ENCODE measurements at places on chromosomes 2 and 18. TPM values are rescaled to one million over a fixed set of nuclear protein-coding genes. Genes with fewer than 3 reads are reported as not detected.

- DNase-seq: peak; percentile 8
Observed at GRCh38 chr2:181275643-181276070, 181.5 kb upstream of the ITGA4 start.

DNA sequence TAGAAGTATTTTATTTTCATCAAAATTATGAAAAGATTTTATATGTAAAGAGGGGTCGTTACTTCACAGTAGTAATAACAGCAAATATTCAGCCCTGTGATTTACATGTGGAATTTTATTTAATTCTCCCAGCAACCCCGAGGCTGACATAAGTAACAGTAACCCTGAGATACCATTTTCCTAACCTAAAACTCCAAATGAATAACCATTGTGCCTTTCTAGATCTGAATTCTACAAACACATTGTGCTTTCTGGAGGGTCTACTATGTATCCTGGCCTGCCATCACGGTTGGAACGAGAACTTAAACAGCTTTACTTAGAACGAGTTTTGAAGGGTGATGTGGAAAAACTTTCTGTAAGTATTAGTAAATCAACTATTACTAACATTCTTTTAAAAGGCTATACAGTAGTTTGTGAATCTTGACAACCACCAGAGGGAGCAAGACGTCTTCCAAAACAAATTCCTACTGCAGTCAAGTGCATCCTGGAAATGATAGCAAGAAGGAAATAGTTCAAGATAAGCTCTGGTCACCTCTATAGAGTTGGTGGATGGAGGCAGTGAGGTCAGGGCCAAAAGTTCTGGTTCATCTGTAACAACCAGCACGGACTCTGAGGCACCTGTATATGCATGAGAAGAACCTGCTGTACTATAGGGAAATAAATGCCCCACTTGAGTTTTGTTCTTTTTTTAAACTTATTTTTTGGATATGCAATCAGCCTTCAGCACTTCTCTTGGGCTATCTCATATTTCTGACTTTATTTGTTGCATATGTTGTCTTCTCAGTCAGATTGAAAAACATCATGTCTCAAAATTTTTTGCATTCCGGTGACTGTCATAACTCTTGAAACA is 37.4 kb downstream of the ACTR2 start:
- DNase-seq: no peak

- DNase-seq: no peak
Observed at GRCh38 chr18:22214731-22215528, 45.5 kb downstream of the GATA6 start.

GRCh38 chr18:42915299-42915698 is 200.2 kb downstream of the RIT2 start:
- no peak for DNase-seq

DNA sequence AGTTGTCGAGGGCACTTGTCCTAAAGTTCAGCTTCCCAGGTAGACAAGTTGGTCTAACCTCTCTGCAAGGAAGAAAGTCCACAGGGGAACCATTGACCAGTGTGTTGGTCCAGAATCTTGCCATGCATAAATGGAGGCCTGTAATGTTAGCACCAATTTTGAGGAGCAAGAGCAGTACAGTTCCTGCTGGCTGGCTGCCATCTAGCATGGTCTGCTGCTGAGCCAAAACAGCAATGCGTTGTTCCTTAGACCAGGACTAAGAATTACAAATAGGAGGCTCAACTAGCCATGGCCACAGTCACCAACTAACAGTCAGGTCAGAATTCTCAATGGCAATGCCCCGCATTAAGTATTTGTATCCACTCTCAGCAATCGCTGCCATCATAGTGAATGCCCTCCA is 72.8 kb upstream of the WIPF1 start:
- peak; percentile 49 for DNase-seq

GRCh38 chr18:72895548-72895947 is 27.8 kb upstream of the NETO1 start:
- no peak for DNase-seq

- DNase-seq: no peak
Observed at GRCh38 chr2:118576109-118576855, 271.2 kb downstream of the EN1 start.

DNA sequence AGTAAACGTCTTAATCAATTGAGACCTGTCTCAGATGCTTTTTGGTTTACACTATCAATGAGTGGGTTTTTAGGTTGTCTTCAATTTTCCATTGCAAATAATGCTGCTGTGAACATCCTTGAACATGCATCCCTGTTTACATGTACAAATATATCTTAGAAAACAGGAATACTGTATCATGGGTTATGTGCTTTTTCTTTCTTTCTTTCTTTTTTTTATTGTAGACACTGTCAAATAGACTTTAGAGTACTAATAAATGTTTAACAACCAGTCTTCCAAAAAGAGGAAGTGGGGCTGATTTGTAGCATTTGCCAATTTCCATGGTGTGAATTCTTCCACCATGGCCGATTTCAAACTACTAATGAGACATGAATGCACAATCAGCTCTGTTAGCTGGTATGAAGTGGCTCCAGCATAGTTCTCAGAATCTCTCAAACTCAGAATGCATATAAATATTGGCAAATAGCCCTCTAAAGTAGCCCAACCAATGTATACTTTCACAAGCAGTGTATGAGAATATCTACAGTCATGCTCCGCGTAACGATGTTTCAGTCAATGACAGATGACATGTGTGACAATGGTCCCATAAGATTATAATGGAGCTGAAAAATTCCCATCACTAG is 50.3 kb upstream of the B3GNT2 start:
- DNase-seq: no peak

GRCh38 chr2:24328010-24328409 is 32.3 kb downstream of the ITSN2 start:
- DNase-seq: peak; percentile 17

DNA sequence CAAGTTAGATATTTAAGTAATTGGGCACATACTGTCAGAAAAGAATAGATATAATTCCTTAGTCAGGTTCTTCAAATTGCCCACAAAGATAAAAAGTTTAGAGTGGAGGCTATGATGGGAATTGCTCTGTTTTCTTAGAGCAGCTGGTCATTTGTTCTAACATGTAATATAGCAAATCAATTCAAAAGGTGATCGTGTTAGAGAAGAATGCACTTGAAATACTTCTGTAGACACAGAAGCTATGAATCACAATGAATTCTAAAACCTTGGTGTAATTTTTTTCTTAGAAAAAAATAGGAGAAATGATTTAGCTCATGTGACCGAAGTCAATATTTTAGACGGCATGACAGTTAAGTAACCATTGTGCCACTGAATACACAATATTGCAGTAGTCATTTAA is 918.1 kb upstream of the LRATD1 start:
- DNase-seq: no peak

DNA sequence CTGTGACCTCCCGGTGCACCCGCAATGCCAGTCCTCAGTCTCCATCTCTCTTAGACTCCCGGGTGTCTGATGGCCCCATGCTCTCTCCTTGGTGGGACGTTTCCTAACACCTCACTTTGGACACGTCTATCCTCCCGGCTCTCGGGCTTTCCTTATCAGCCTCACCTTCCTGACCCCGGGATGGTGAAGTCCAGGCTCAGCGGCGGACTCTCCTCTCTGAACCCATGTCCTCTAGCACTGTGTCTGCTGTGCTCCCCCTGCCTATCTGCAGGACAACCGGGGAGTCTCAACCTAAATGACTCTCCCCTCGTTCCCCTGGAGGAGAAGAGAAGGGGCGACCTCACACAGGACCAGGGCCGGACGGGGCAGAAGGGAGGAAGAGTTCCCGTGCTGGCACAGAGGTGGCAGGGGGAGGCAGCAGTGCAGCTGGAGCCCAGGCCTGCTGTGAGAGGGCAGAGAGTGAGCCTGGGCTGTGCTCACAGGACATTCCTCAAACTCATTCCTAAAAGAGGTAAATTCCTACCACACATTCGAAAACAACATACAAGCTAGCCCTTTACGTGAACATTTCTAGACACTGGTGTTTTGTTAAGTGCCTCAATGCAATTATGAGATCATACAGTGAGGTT is 41.9 kb downstream of the MBP start:
- DNase-seq: no peak

DNA sequence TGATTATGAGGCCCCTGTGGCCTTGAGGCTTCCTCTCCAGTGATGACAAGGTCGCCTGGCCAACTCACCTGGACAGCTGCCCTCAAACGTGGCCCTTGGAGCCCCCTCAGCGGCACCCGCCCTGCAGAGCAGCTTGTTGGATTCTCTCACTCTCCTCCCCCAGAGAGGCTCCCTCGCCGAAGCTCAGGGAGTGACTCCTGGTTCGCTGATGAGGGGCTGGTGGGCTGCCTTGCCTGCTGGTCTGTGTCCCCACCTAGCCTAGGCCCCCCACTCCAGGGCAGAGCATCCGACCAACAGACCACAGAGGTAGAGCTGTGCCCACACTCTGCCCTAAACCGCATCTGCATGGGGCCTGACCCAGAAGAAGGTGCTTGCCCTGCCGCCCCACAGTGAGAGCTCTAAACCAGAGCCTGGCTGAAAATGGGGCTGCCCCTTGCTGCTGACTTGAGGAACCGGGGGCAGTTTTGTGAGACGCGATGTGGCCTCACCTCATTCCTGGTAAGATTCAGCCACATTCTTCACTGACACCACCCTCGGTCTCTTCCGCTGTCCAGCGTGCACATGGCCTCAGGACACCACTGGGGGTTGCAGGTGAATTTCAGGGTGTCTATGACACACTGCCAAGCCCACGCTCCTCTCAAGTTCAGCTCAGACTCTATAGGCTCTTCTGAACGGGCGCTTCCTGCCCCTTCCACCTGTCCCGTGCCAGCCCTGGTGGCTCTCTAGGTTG is 131.6 kb downstream of the CABLES1 start:
- DNase-seq: no peak

GRCh38 chr2:147714582-147714981 is 130.2 kb upstream of the ACVR2A start:
- no peak for DNase-seq

- peak; percentile 5 for DNase-seq
Observed at GRCh38 chr2:24820175-24820513, 26.9 kb downstream of the CENPO start.

DNA sequence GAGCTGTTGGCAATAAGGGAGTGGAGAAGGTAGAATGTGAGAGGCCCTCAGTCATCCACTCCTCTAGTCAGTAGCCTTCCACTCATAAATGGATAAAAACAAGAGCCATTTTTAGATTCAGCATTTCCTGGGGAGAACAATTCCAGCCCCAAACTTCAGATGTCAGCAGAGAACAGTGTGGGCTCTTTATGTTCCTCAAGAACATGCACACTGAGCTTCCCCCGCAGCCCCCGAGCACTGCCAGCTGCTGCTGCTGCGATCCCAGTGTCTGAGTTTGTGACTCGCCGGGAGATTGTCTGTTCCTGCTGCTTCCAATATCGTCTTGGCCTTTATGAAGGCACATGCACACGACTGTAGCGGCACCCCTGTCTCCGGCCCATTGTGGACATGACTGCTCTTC is 143.7 kb upstream of the CTNNA2 start:
- DNase-seq: no peak

- DNase-seq: peak; percentile 30
Observed at GRCh38 chr2:71691747-71692441, 238.5 kb downstream of the DYSF start.

DNA sequence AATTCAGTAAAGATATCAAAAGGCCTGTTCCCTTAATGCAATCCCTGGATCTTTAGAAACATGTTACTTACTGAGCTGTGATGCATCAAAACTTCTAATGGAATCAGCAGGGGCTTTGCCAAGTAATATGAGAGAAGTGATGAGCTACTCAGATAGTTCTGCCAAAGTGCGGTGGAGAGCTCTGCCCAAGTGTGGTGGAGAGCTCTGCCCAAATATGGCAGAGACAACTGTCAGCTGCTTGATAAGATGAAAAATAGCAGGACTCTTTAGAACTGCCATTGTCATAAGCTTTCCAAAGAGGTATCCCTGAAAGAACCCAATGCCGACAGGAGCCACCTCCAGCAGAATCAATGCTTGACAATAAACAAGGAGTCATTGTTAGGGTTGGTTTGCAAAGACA is 167.9 kb upstream of the SLC39A10 start:
- DNase-seq: no peak

DNA sequence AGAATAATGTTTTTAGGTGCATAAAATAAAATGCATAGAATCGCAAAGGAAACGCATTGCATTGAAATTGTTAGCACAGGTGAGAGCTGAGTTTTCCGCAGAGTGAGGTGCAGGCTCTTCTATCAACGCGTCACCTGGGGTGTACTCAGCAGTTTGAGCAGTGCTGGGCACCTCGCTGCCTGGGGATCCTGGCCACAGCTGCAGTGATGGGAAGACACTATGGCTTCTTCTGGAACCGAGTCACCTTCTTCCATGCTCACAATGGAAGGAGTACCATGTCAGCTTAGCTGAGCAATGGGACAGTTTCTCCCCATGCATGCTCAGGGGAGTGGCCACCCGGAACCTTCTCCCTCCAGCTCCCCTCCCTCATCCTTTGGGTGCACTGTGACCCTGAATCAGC is 95.4 kb upstream of the OTOS start:
- DNase-seq: no peak

DNA sequence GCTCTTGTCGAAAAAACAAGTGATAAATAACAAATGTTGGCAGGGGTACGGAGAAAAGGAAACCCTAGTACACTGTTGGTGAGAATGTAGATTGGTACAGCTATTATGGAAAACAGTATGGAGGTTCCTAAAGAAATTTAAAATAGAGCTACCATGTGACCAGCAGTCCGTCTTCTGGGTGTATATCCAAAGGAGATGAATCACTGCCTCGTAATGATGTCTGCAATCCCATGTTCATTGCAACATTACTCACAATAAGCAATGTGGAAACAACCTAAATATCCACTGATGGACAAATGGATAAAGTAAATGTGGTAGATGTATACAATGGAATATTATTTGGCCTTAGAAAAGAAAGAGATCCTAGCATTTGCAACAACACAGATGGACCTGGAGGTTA is 50.6 kb downstream of the SLC16A14 start:
- DNase-seq: no peak

- peak; percentile 74 for DNase-seq
Observed at GRCh38 chr2:135030826-135031225, 16.4 kb downstream of the MAP3K19 start.

GRCh38 chr2:235951982-235952381 is 216.2 kb downstream of the GBX2 start:
- peak; percentile 15 for DNase-seq

GRCh38 chr2:77314721-77315120 is 207.5 kb downstream of the LRRTM4 start:
- DNase-seq: no peak

DNA sequence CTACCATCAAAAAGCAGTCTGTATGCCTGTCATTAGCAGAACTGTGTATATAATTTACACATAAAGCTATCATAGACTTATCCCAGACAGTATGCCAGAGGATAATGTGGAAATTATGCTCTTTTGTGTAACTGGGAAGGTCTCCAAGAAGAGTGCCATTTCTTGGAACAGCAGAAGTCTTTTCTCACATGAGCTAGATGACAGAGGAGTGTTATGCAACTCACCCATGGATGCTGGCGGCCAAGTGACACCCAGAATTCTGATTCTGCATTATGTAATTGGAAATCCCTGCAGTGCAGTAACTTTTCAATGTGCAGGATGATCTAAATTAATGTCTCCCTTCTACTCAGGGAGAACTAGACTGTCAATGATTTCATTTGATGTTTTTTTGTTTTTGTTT is 160.0 kb downstream of the UBE2E3 start:
- no peak for DNase-seq

The RESP18 gene
- not detected for total RNA-seq

The MIB1 gene
- total RNA-seq: 23.2 TPM

The LYPD6 gene
- total RNA-seq: not detected

The APOB gene
- 5.8 TPM for total RNA-seq

The IL1RN gene
- not detected for total RNA-seq

The DYNAP gene
- total RNA-seq: not detected

The FSIP2 gene
- total RNA-seq: 6.4 TPM

The UGT1A1 gene
- 73.0 TPM for total RNA-seq

The NPHP1 gene
- total RNA-seq: 4.1 TPM

The LHCGR gene
- not detected for total RNA-seq
